Stimulated activated CD4-positive, alpha-beta T cell treated with anti-CD3 and anti-CD28 coated beads, Interleukin-1b, Interleukin-23, amount 100 ng/mL, for 24 hours (primary cell): ENCODE measurements at places on chromosomes 2 and 18.

GRCh38 chr2:69353360-69353759 lies 33.7 kb downstream of the GFPT1 start:
- no peak for DNase-seq

GRCh38 chr18:13608791-13609532 lies 117.4 kb downstream of the FAM210A start:
- DNase-seq = no peak

GRCh38 chr2:42233976-42234441 lies 64.9 kb downstream of the EML4 start:
- DNase-seq = no peak

GRCh38 chr2:225691711-225692110 lies 292.2 kb downstream of the NYAP2 start:
- DNase-seq = no peak

- no peak for DNase-seq
Measured at GRCh38 chr2:113227290-113227689, 51.4 kb downstream of the PAX8 start.

GRCh38 chr2:32360416-32360815 lies 3.6 kb downstream of the BIRC6 start:
- no peak for DNase-seq

DNA sequence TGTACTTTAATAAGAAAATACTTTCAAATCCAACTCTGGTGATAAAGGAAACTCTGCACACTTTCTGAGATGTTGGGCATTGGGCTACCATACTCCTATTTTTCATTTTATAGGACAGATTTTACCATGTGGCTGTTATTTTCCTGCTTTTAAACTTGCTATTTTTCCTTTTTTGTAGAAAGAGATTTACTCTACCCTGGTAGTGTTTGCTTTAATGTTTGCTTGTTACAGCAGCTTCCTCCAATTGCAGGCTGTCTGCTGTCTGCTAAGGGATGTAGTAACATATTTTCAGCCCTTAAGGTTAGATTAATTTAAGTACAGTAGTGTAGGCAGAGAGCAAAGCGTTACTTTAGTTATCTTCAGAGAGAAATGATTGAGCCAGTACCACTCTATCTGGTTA lies 38.6 kb downstream of the MARCHF7 start:
- DNase-seq = no peak

- no peak for DNase-seq
Measured at GRCh38 chr18:70246061-70246466, 40.6 kb upstream of the RTTN start.

GRCh38 chr18:63457977-63458376 lies 18.8 kb upstream of the SERPINB5 start:
- DNase-seq = no peak

DNA sequence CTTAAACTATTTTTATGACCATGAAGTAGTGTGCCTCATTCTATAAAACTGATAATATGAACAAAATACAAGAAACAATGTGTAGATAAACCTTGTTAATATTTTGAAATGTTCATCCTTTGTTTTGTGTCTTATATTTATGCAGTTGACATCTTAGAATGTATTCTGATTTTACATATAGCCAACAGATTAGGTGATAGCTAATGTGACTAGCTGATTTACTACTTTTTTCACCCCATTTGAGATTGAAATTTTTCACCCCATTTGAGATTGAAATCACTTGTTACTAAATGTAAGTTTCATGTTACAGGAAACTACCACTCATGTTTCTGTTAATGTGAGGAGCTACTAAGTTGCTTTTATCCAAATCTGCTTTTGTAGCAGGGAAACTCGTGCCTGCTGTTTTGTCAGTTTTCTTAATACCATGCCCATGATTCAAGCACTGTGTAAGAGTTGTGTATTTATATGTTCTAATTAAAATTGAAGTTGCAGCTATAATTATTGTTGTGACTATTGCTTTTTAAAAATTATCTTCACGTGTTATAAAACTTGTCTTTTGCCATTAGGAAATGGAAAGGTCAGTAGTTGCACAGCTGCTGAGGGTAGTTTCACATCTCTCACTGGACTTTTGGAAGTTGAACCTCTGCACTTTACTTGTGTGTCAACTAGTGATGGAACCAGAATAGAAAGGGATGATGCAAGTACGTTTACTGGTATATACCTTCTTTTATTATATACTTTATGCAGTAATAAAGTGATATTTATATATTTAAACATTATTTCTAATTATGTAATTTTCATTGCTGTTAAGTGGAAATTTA lies 96.6 kb downstream of the BIRC6 start:
- no peak for DNase-seq

GRCh38 chr18:38634117-38634516 lies 1068.5 kb upstream of the CELF4 start:
- no peak for DNase-seq

- no peak for DNase-seq
Measured at GRCh38 chr2:10956006-10956790, 44.5 kb downstream of the KCNF1 start.

DNA sequence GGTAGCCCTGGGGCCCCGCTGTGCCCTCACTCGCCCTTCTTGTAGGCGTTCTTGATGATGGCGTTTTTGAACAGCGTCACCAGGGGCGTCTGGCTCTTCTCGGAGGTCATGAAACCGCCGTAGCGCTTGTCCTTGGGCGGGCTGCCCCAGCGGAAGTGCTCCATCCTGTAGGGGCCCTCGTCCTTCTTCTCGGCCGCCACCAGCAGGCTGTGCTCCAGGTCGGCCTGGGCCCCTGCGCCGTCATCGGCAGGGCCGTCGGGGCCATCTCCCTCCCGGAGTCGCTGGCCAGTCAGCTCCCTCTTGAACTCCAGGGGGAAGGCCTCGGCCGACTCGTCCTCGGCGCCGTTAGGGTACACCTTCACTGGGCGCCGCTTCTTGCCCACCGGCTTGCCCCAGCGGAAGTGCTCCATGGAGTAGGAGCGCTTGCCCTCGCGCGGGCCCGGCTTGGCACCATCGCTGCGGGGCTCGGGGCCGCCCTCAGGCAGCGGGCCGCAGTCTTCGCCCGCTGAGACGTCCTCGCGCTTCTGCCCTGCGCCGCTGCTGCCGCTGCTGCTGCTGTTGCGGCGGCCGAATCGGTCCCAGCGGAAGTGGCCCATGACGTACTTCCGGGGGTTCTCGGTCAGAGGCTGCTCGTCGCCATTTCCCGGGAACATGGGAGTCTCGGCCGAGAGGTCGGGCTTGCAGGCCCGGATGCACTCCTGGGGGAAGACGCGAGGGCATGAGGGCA lies 7.2 kb downstream of the POMC start:
- peak; percentile 51 for DNase-seq

- no peak for DNase-seq
Measured at GRCh38 chr2:149330127-149331022, at the start of gene LYPD6. LYPD6 (plus strand) TSS chr2:149330587; CDS start chr2:149437709, 107,122 bp downstream.

GRCh38 chr2:149467436-149467835 lies 120.1 kb downstream of the MMADHC start:
- no peak for DNase-seq

GRCh38 chr2:31579996-31580320 lies 780 bp downstream of the SRD5A2 start:
- DNase-seq = no peak

GRCh38 chr2:186913870-186914269 lies 64.9 kb upstream of the ZSWIM2 start:
- DNase-seq = no peak

DNA sequence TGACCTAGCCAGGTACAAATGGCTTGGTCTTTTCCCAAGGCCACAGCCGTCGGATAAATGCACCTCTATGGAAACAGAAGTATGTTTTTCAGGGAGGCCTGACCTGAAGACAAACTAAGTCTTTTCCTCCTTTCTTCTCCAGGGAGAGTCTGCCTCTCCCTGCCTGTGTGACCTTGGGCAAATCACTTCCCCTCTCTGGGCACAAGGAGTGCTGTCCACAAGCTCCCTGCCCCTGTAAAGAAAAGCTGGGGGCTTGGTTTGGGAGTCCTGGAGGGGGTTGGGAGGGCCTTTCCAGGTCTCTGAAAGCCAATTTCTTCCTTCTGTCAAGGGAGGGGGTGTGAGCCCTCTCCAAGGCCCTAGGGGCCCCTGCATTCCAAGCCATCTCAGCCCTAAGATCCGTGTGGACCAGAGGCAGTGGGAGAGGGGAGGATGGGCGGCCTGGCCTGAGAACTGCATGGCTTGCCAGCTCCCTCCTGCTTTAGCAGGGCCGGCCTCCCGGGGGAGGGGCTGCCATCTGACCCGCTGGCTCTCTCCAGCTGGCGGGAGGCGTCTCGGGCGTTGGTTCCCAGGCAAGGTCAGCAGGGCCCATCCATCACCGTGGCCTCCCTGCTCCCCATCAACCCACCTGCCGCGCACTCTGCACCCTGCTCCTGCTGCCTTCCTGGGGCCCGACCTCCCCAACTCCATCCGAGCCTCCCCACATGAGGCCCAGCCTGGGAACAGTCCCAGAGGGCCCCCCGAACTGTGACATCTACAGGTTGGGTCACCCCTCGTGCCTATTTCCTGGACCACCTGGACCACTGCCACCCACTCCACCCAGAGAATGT lies 61.4 kb downstream of the SMAD7 start:
- DNase-seq = no peak

GRCh38 chr2:28360718-28361293 lies 31.9 kb upstream of the FOSL2 start:
- DNase-seq = no peak

DNA sequence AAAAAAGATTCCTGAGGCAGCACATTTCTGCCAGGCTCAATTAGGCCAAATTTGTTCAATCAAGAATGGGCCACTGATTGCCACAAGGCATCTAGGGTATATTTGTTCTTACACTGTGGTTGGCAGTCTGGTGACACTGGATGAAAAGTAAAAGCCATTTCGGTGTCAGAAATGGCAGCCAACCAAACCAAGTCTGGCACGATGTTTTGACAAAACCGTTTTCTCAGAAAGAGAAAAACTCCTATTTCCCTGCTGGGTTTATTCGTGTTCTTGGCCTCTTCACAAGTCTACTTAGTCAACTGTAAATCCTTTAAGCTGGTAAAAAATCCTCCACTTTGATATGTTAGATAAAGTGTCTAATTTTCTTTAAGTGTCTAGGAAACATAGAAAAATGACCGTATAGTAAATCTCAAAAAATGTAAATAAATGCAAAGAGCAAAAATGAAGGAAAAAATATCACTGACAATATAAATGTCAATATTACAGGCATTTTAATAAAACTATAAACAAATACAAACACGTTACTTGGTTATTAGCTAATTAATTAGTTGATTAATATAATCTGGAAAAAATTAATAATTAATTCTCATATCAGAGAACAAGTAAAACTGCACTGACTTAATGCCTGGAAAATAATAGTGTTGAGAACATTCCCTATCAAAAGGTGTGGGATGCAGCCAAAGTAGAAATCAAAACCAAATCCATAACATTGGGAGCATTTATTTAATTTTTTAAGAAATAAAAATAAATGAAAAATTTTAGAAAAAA lies 182.0 kb upstream of the ZNF804A start:
- DNase-seq = no peak

- DNase-seq = no peak
Measured at GRCh38 chr2:71309-72035, 25.2 kb upstream of the FAM110C start.

DNA sequence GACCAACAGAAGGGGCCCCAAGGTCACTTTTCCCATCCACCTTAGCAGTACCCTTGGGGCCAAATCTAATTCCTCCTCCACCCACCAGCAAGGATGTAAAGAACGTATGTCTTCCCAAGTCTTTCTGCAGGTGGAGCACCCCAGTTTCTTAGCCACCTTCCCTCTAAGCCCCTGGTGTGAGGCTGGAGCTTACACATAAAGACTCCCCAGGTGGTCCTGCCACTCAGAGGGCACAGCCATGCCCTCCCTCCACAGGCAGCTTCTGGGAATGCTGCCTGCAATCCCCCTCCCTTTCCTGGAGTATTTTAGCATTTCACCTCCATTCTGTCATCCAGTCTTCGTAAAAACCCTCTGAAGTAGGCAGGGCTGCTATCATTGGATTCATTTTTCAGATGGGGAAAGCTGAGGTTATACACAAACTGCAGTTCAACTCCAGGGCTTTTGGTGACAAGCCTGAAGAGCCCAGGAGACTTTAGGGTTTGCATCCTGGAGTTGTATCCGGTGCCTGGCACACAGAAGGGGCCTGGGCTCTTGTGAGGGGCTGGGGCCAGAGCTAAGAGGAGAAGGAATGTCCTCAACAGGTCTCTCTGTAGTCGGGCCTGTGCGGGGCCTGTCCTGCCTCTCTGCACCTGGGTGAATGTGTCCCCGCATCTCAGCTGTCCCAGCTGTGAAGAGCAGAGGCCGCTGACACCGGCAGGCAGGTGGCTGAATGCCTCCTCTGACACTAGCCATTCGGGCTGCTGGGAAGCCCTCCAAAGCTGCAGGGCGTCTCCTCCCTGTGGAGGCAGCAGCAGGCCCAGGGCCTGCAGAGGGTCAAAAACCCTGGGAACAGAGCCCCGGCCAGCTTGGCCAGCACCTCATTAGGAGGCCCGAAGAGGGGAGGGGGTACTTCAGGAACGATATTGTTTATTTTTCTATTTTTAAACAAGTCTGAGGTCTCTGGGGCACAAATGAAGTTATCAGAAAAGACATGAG lies 27.6 kb downstream of the CIB4 start:
- DNase-seq = no peak

GRCh38 chr2:45343251-45344017 lies 267.6 kb downstream of the SRBD1 start:
- no peak for DNase-seq

DNA sequence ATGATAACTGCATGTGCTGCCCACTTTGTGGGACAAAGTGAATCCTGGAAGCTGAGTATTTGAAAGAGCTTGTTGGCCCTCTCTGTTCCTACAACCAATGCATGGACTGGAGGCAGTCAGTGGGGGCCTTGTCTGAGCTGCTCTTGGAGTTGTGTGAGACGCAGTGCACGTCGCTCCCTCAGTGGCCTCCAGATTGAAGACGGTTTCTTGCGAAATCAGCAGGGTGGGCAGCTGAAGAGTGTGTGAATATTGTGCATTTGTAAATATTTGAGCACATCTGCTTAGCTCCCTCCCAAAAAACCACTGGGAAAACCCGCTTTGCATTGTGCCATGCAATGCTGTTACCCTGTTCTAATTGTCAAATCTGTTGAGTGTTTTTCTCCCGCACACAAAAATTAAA lies 782.8 kb downstream of the PLCL1 start:
- DNase-seq = no peak

- no peak for DNase-seq
Measured at GRCh38 chr2:217206907-217207698, 347.2 kb upstream of the TNP1 start.

GRCh38 chr2:239394346-239394945 lies 6.4 kb downstream of the HDAC4 start:
- no peak for DNase-seq

DNA sequence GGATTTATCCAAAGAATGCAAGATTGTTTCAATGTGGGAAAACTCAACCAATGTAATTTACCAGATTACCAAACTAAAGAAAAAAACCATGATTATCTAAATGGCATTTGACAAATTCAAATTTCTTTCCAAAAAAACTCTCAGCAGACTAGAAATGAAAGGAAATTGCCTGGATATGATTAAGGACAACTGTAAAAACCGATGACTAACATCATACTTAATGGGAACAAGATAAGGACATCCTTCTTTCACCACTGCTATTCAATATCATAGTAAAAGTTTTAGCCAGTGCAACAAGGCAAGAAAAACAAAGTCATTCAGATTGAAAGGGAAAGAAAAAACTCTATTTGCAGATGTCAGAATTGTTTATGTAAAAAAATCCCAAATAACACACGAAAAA lies 4.4 kb upstream of the CCDC150 start:
- no peak for DNase-seq
